ENCODE measurements at places on chromosomes 12 and 14. TPM values are rescaled to one million over a fixed set of nuclear protein-coding genes. Genes with fewer than 3 reads are reported as not detected.
A peak's percentile ranks its signal among the peaks of the same experiment; 100 is the strongest.

DNA sequence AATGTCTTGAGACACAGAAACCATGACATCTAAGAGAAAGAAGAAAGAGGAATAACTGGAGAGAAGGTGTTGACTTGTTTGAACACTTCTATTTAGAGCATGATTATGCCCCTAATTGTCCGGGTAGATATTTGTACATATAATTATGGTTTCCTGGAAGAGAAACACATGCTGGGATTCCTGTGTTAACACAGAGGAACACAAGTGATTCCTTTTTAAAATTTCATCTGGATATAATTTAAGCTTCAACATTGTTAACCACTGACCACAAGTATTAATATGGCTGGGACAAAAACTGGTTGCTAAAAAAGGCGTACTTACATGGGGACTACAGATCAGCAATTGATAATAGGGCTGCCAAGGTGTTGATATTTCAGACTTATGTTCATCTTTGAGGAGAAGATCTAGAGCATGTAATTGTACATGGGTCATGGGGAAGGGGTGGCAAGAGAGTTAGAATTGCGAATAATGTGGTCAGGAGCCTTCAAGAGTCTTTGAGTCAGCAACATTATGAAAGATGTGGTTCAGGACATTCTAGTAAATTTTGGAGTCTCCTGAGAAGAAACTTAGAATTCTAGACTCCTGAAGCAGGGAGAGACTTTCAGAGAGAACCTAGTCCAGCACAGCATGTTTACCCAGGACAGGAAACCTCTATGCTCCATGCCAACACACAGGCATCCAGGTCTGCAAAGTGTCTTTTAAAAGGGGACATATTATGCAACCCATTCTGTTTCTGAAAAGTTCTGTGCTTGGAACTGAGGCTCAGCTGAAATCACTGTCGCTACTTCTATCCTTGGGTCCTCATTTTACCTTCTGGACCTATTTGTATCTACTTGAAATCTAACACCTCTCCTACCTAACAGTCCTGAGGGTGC, 56.5 kb downstream of the SLC38A1 start:
- DNase-seq, result no peak

- DNase-seq, result no peak
Observed at GRCh38 chr12:25115677-25116076, 79.3 kb downstream of the DNAI7 start.

Gene CD69
- total RNA-seq, result 0.69 TPM

DNA sequence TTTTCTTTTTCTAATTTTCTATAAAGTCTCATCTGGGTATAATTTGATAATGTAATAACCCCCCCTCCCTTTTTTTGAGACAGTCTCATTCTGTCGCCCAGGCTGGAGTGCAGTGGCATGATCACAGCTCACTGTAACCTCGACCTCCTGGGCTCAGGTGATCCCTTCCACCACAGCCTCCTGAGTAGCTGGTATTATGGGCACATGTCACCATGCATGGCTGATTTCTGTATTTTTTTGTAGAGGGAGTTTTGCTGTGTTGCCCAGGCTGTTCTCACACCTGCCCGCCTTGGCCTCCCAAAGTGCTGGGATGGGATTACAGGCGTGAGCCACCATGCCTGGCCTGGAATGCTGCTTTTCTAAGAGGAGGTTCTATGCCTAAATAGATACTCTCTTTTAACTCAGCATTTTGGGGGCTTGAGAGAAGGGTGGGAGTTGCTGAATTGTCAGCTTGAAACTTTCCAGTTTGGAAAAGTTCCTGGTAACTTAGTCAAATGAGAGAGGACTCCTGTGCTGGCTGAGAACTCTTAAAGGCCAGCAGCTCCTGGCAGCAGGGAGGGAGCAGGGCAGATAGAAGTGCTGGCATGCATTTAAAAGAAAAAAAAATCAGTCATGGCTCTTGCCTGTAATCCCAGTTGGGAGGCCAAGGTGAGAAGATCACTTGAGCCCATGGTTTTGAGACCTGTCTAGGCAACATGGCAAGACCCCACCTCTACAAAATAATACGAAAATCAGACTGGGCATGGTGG, 13.0 kb downstream of the NUDT4 start:
- DNase-seq, result no peak

DNA sequence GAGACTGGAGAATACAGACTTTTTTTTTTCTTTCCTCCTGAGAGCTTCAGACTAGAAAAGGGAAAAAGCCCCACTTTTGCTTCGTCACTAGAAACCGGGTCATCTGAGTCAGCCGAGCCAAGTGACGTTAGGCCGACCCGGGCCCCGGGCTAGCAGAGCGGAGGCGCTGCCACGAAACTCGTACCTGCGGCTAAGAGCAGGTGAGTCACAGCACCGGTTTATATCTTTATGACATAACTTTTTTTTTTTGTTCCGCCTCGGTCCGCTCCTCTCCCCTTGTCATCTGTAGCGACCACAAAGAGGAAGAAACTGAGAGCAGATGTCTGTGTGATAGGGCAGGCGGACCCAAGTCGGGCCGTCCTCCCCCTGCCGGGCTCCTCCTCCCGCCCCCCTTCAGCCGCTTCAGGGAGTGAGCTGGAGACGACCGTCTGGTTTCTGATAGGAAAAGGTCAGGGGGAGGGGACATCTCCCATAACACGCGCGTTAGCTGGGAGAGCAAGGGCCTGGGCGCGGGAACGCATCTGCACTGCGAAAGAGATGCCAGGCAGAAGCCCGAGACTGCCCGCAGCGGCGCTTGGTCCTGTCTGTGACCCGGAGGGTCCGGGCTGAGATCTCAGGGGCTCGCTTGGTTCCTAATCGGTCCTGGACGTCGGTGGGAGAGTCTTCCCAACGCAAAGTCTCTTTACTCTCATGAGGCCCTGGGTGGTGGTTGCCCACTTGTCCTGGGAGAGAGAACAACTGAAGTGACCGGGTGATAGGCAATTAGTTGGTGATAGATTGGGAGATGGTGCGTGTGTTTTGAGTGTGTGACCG, 586 bp downstream of the TTC6 start:
- peak; percentile 17 for DNase-seq

DNA sequence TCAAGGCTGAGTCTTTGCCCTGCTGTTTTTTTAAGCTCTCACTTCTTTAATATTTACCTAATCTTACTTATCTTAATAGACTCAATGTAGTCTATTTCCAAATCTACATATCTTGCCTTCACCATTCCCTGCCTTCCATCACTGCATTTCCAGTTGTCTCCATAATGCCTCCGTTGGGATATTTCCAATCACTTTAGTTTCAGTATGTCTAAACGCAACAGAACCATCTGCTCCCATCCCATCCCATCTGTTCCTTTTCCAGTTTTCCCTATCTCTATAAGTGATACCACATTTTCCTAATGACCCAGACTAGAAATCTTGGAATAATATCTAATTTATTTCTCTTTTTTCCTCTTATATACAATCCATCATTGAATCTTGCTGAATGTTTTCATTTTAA, 15.1 kb upstream of the CCDC198 start:
- no peak for DNase-seq

DNA sequence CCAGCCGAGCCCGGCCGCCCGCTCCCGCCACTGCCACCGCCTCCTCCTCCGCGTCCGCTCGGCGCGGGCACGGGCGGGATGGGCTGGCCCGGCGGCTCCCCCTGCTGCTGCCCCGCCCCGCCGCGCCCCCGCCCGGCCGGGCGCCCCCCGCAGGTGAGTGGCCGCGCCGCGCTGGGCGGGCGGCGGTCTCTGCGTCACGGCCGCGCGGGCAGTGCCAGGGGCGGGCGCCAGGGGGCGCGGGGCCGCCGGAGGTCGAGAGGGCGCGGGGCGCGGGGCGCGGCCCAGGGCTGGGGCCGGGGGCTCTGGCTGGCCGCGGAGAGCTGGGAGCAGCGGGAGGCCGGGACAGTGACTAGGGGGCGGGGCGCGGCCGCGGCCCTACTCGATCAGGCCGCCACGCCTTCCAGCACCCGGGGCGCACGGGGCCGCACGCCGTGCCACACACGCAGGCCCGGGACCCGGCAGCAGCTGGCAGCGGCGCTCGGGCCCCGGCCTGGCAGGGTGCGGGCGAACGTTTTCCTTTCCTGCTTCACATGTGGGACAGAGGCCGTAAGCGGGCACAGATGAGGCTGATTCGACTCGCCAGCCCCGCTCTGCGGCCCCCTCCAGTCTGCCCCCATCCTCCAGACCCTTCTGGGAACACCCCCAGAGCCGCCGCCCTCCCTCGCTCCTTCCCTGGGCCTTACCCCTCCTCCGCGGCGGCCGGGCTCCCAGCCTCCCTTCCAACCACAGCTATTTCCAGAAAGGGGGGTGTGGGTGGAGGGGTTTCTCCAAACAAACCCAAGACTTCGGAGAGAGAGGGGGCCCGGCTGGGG, 2.4 kb upstream of the TNS2 start:
- DNase-seq, result peak; percentile 84

DNA sequence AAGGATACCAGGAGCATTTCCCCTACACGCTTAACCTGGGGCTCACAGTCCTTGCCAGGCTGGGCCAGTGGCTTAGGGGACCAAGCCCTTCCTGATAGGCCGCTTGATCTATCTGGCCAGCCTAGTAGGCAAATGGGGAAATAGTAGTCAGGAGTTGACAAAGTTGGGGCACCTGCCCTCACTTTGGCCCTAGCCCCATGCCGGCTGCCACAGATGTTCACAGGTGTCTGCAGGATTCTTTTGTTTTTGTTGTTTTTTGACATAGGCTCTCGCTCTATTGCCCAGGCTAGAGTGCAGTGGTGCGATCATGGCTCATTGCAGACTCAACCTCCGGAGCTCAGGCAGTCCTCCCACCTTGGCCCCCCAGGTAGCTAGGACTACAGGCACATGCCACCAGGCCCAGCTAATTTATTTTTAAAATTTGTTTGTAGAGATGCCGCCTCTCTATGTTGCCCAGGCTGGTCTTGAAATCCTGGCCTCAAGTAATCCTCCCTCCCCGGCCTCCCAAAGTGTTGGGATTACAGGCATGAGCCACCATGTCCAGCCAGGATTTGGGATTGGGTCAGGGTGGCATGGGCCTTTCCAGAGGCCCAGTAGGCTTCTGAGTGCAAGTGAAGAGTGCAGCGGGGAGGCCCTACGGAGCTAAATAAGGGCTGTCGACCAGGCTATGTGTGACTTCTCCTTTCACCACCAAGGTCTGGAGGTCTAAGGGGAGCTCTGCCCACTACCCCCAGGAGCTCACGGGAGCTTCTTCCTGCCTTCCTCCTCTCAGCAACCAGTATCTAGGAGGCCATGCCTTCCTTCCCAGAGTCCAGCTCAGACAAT, 15.5 kb upstream of the HDAC7 start:
- DNase-seq, result no peak

- no peak for DNase-seq
Observed at GRCh38 chr12:31574803-31575575, 15.9 kb downstream of the DENND5B start.

- no peak for DNase-seq
Observed at GRCh38 chr12:70828351-70828750, 92.2 kb downstream of the PTPRR start.

Gene PROX2
- total RNA-seq, result 0.08 TPM

GRCh38 chr14:39491134-39491571, 58.9 kb upstream of the FBXO33 start:
- no peak for DNase-seq

- DNase-seq, result no peak
Observed at GRCh38 chr14:77574446-77575115, 41.9 kb downstream of the SPTLC2 start.

DNA sequence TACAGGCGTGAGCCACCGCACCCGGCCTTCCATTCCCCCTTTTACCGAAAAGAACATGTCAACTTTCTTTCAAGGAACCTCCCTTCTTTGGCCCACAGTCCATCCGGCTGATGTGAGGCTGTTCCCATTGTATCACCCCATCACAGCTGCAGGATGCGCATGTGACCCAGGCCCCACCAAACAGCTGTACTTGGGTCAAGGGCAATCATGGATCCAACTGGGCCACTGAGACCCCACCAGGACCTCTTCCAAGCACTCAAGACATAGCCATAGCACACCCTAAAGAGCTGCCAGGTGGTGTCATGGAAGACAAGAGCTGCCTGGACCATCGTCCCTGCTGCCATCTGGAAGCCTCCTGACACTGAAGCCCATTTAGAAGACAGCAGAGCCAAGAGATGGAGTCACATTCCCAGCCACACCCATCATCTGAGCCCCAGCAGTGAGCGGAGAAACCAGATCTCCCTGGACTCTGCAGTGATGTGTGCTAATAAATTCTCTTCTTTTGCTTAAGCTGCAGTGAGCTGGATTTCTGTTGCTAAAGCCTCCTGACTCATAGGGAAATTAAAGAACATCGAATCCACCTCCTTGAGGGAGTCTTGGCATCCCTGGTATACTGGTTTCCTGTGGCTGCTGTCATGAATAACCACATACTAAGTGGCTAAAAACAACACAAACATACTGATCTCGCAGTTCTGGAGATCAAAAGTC, 105.6 kb downstream of the KSR2 start:
- no peak for DNase-seq

Gene LRTM2
- total RNA-seq, result not detected

Gene HCAR2
- not detected for total RNA-seq

Gene GAS2L3
- total RNA-seq, result 55.6 TPM

Gene KIF26A
- total RNA-seq, result 96.9 TPM

- DNase-seq, result no peak
Observed at GRCh38 chr14:64158608-64159007, 135.6 kb downstream of the ESR2 start.

Gene TSPAN9
- 116 TPM for total RNA-seq

Gene GPX2
- not detected for total RNA-seq

DNA sequence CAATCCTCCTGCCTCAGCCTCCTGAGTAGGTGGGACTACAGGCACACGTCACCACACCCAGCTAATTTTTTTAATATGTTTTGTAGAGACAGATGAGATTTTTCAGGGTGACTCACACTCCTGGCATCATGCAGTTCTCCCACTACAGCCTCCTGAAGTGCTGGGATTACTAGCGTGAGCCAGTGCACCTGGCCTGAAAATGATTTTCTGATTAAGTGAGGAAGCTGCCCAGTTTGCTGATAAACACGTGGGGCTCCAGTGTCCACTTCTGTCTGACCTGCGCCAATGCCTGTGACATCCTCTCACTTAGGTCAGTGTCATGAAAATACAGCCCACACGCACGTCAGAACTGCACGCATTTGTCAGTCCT, 37.0 kb upstream of the SFSWAP start:
- DNase-seq, result no peak

GRCh38 chr12:56104815-56105608, 653 bp downstream of the PA2G4 start:
- DNase-seq, result peak; percentile 36

Gene KRT71
- not detected for total RNA-seq

Gene MIPOL1
- 12.1 TPM for total RNA-seq

Data from endothelial cell (in vitro differentiated cells).